ENCODE measurements at places on chromosomes 12 and 14. TPM values are rescaled to one million over a fixed set of nuclear protein-coding genes. Genes with fewer than 3 reads are reported as not detected.

The PIANP gene
- 0.08 TPM for total RNA-seq

The SRGAP1 gene
- total RNA-seq: 7.8 TPM

The SLC41A2 gene
- total RNA-seq: 7.7 TPM

The MGAT4C gene
- 0.90 TPM for total RNA-seq

The CLEC4C gene
- not detected for total RNA-seq

The LRTM2 gene
- not detected for total RNA-seq

The MGP gene
- total RNA-seq: 10.9 TPM

The RAB15 gene
- total RNA-seq: 4.4 TPM

The GMFB gene
- total RNA-seq: 28.3 TPM

The KCNC2 gene
- not detected for total RNA-seq

The PABPN1 gene
- 61.8 TPM for total RNA-seq

The DPF3 gene
- total RNA-seq: 1.6 TPM

The TMEM52B gene
- 0.04 TPM for total RNA-seq

The GON7 gene
- total RNA-seq: 23.3 TPM

The SLC6A13 gene
- not detected for total RNA-seq

The GPR162 gene
- total RNA-seq: 2.7 TPM

The G2E3 gene
- 17.0 TPM for total RNA-seq

The REP15 gene
- 2.4 TPM for total RNA-seq

The METTL1 gene
- total RNA-seq: 27.6 TPM

The TAS2R43 gene
- not detected for total RNA-seq

The ERBB3 gene
- total RNA-seq: 156 TPM

The KRT75 gene
- total RNA-seq: not detected

The ANP32D gene
- not detected for total RNA-seq

The EGLN3 gene
- total RNA-seq: 0.45 TPM

The COX8C gene
- not detected for total RNA-seq

The MAP1LC3B2 gene
- 0.26 TPM for total RNA-seq

The NTF3 gene
- not detected for total RNA-seq

The DENR gene
- 48.0 TPM for total RNA-seq

The STAB2 gene
- not detected for total RNA-seq

The PPP1R1A gene
- not detected for total RNA-seq

The DPPA3 gene
- total RNA-seq: not detected
